ENCODE measurements at places on chromosomes 6 and 20. TPM values are rescaled to one million over a fixed set of nuclear protein-coding genes. Genes with fewer than 3 reads are reported as not detected.

DNA sequence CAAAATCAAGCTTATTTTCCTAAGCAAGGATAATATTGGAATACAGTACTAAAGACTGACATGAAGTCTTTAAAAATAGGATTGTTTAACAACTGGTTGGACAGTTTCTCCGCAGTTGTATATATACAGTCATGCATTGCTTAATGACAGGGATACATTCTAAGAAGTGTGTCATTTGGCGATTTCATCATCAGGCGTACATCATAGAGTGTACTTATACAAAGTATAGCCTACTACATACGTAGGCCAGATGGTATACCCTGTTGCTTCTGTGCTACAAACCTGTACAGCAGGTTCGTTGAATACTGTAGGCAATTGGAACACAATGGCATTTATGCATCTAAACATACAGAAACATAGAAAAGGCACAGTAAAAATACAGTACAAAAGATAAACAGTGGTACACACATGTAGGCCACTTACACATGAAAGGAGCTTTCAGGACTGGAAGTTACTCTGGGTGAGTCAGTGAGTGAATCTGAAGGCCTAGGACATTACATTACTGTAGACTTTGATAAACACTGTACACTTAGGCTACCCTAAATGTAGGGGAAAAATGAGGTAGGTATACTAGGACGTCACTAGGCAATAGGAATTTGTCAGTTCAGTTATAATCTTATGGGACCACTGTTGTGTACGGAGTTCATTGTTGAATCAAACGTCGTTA is 20.1 kb downstream of the HECA start:
- no peak for DNase-seq

DNA sequence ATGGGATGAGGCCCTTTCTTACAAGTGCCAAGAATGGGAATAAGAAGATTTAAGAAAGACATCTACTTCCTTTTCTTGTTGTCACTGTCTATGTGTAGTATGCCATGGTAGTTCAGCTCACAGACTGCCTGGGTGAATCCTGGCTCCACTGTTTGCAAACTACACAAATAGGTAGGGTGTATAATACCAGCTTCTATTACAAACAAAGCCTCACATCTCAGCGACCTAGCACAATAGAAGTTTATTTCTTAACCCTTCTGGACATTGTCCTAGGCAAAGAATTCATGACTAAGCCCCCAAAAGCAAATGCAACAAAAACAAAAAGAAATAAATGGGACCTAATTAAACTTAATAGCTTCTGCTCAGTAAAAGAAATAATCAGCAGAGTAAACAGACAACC is 74.5 kb downstream of the LINC00237 start:
- DNase-seq = no peak

DNA sequence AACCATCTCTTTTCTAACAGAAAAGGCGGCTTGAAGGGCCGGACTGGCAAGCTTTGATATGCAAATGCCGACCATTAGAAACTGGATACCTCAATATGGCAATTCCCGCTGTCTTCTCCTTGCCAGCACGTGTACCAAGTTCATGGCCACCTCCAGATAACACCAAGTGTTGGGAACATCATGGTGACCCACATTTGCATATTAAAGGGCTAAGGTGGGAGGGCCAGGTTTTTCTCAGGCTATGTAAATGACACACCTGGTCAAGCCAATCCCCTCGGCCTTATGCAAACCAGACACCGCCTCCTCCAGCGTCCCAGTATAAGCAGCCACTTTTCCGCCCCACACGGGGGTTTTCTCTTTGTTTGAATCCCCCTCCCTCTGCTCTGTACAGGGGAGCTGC is 110.7 kb downstream of the DACT2 start:
- no peak for DNase-seq

DNA sequence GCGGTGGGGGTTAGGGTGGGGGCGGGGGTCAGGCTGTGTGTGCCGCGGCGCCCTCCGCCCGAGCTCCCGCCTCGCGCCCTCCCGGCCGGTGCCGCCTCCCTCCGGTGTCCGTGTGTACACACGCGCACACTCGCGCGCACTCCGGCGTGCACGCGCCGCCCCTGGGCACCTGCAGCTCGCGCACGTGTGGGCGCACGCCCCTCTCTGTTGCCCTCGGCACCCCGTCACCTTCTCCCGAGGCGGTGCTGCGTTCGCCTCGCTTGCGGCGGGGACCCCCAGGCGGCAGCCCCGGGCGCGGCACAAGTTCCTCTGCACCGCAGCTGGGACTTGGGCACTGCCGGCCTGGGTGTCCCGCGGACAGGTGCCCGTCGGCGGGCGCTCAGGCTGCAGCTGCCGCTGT is 525 bp downstream of the MACROD2 start:
- peak; percentile 16 for DNase-seq

DNA sequence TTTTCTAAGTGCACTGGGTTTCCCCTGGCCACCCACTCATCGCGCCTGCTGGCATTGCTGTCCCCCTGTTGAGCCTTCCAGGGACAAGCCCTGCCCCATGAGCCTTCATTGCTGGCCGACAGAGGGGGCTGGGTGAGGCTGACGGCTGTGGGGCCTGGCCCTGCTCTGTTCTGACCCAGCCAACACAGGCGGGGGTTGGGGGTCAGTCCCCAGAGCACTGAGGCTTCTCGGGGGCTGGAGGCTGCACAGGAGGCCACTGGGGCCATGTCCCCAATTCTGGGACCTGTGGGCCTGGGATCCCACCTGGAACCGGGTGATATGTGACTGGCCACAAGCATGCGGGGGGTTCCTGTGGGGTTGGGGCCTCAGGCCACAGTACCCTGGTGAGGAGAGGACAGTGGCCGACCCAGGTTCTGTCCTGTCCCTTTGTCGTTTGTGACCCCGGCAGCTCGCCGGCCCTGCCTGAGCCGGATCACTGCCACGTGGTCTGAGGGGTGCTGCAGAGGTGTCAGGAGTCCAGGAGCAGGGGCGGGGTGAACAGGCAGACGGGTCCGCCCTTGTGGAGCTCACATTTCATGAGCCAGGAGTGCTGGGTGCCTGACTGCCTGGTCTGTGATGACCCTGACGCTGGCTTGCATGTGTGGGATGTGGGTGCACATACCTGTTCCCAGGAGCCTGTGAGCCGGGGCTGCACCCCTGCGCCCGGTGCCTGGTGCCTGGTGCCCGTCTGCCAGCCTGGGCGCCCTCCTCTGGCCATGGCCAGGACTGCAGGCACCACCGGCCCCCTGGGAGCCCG is 2.1 kb upstream of the COL20A1 start:
- no peak for DNase-seq

GRCh38 chr6:168450917-168451316 is 9.9 kb downstream of the SMOC2 start:
- no peak for DNase-seq

DNA sequence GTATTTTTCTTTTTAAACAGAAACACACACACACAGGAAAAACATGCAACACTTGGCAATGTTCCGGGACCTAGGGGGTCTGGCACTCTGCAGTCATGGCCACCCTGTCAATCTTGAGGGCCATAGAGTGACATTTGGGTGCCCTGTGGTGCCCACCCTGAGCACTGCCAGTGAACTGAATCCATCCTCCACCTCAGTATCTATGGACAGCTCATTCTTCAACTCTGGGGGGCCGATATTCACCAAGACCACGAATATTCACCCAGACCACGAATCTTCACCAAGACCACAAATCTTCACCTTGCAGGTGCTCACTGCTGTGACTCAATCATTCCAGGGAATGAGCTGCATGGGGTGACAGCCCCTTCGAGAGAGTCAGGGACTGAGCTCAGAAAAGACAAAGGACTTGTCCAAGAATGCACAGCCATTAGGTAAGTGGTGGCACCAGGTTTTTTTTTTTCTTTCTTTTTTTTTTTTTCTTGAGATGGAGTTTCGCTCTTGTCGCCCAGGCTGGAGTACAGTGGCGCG is 19.1 kb downstream of the SNAI1 start:
- DNase-seq = no peak

DNA sequence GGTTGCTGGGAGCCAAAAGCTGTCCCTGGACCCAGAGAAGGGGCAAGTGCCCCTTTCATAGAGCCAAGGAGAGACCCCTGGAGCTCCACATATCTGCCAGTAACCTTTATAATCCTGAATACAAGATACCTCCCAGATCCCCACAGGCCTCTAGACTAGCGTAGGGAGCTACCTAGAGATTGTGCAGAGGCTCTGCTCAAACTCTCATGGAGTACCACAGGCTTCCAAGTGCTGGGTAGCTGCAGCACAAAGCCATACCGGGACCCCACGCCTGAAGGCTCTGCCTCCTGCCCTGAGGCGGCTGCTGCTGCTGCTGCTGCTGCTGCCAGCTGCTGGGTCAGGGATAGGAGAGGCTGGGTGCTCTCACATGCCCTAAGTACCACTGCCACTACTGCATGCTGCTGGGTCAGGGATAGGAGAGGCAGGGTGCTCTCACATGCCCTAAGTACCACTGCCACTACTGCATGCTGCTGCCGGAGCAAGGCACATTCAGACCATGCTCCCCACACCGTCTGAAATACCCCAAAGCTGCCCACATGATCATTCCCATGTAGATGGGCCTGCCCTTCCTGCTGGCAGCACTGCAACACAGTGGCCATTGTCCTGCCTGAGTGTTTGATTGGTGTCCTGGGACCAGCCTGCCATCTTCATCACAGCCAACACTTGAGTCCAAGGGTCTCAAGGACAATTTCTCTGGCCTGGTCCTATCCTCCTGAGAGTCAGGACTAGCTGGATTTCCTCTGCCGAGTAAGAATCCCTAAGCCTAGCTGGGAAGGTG is 1434.3 kb upstream of the ADGRB3 start:
- no peak for DNase-seq

- DNase-seq = no peak
These were observed 258.3 kb downstream of the NFATC2 start for GRCh38 chr20:51284176-51284575.

GRCh38 chr6:21603082-21603952 is 9.8 kb downstream of the SOX4 start:
- DNase-seq = no peak

DNA sequence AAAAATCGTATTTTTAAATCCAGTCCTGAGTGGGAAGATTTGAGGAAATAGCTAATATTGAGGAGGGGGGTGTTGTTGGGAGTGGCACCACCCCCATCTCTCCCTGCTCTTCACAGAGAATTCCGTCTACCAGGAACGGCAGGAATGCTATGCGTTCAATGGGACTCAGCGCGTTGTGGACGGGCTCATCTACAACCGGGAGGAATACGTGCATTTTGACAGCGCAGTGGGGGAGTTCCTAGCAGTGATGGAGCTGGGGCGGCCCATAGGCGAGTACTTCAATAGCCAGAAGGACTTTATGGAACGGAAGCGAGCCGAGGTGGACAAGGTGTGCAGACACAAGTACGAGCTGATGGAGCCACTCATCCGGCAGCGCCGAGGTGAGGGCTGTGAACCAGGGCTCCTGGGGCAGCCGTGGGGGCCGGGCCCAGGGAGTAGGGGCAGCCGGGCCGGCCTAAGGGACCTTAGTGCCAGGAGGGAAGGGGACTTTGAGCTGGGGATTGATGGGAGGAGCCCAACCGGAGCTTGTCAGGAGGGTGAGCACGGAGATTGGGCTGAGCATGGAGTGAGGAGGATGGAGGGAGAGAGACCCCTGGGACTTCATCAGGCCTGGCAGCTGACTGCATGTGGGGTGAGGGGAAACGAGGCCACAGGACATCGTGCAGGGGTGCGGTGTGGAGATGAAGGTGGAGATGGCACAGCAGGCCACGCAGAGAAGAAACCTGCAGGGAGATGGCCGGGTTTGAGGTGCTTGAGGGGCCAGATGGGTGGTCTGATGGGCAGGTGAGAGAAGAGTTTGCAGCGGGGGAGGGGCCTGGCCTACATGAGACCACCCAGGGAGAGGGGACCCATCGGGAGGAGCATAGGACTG is 41.3 kb downstream of the HLA-DPB1 start:
- no peak for DNase-seq

- no peak for DNase-seq
These were observed 27.4 kb downstream of the ATP9A start for GRCh38 chr20:51740838-51741237.

DNA sequence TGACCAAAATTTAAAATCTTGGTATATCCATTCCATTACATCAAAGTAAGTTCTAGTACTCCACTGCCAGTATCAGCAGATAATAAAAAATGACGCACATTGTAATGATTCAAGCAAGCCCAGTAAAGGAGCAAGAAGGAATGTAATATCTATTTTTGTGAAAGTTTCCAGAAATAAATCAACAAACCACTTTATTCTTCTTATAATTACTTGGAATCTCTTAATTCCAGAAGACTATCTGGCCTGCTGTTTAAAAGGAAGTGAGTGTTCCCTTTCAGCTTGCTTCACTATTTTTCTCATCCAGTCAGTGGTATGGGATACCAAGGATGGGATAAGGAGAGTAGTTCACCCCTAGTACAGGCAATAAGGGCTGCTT is 42.2 kb upstream of the DSE start:
- DNase-seq = peak; percentile 38

- peak; percentile 72 for DNase-seq
These were observed 731 bp downstream of the TUBB2B start for GRCh38 chr6:3226481-3227362.

GRCh38 chr20:63315731-63316491 is 22.9 kb downstream of the COL20A1 start:
- no peak for DNase-seq

DNA sequence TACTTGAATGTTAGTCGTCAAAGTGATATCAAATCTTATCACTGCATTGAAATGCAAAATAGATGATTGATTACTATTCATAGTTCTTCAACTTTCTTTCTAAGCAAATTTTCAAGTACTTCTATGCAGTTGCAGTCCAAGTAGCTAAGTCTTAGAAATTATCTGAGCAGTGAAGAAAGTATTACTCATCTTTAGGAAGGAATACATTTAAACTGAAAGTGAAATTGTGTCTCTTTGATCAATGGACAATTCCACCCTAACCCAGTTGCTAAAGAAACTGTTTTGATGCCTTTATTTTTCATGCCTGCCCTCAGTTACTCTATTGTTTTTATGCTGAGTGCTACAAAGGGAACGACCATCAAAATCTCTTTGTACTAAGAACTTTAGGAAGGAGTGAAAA is 337.4 kb downstream of the GRIK2 start:
- no peak for DNase-seq

DNA sequence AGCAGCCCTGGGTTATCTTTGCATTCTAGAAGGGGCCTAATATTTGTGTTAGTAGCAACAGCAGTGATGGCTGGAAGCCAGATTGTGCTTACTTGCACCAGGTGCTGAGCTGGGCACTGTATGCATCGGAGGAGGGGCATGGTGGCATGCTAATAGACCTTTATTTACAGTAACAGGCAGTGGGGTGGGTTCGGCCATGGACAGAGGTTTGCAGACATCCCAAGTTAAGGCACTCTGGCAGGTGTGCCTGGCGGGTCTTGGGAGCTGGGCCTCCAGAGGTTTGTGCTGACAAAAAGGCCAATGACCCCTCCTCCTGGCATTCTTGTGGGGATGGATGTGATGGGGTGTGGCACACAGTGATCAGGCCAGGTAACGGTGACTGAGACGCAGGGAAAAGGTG is 39.0 kb upstream of the CD93 start:
- no peak for DNase-seq

MUC22 gene
- total RNA-seq = not detected

ULBP2 gene
- 0.27 TPM for total RNA-seq

GABRR1 gene
- 0.40 TPM for total RNA-seq

PRSS35 gene
- total RNA-seq = 102 TPM

ID4 gene
- total RNA-seq = 4.6 TPM

TRIM10 gene
- total RNA-seq = 0.18 TPM

SLC22A7 gene
- not detected for total RNA-seq

RRBP1 gene
- total RNA-seq = 125 TPM

METTL24 gene
- total RNA-seq = 1.4 TPM

ZSCAN16 gene
- 4.8 TPM for total RNA-seq

LPA gene
- not detected for total RNA-seq

Data from muscle of leg (tissue), 16 donors.